ENCODE measurements at places on chromosomes 4 and X.

- no peak for DNase-seq
Measured at GRCh38 chr4:96986816-96987215, 1146.9 kb downstream of the PDHA2 start.

GRCh38 chrX:108590496-108590895 lies 145.9 kb downstream of the IRS4 start:
- peak; percentile 35 for DNase-seq

GRCh38 chrX:139596068-139596467 lies 65.5 kb downstream of the F9 start:
- DNase-seq = no peak

DNA sequence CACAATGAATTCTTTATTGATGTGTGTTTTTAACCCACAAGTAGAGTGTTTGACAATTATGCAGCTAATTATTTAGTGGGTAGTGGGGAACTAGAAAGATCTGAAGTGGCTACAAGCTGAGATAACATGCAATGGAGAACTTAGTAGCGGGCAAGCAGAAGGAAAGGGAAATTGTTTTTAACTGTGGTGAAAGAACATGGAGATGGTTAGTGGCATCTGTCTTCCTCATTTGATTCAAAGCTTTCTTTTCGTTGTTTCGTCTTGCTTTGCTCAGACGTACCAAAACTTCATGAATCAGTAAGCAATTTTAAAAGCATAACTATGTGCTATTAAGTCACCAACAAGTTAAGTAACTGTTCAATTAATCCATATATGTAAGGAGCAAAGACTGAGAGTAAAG lies 169.9 kb downstream of the BANK1 start:
- DNase-seq = no peak

GRCh38 chrX:135591871-135592270 lies 71.4 kb downstream of the INTS6L start:
- no peak for DNase-seq

GRCh38 chrX:618761-619450 lies 11.7 kb upstream of the SHOX start:
- no peak for DNase-seq

GRCh38 chrX:72297953-72298730 lies 7.6 kb downstream of the CITED1 start:
- DNase-seq = peak; percentile 42

DNA sequence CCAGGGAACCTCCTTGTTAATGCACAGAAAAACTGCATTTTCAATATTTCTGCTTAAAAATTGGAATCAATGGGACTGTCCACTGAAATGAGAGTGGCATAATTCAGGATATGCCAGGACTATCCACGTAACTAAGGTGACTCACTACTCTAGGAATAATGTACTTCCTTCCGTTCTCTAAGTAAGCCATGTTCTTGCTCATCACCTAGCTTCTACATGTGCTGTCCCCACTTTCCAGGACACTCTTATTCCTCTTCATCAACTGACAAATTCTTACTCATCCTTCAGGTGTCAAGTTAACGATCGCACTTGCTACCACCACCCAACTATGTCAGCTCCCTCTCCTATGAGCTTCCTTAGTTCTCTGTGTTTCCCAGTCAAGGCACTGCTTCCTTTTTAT lies 342.8 kb upstream of the F9 start:
- DNase-seq = no peak

DNA sequence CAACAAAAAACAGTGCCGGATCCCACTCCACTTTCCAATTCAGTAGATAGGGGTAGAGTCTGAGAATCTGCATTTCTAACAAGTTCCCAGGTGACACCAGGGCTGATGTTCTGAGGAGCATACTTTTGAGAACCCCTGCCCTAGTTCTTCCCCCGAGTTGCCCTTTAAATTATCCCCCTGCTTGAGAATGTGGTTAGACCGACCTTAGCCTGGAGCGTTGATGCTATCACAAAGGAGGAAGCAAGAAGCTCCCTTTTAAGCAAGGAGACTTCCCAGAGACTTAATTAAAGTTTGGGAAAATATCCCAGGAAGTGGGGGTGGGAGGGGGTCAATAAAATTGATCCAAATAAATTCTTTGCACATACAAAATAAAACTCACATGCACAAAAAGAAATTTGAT lies 485.9 kb downstream of the SMARCA1 start:
- no peak for DNase-seq

All from fibroblast of pulmonary artery (primary cell).